ENCODE measurements at places on chromosomes 1 and 21. TPM values are rescaled to one million over a fixed set of nuclear protein-coding genes. Genes with fewer than 3 reads are reported as not detected.

Gene F5
- not detected for total RNA-seq

Gene LRRC53
- not detected for total RNA-seq

Gene PSRC1
- 33.9 TPM for total RNA-seq

Gene LCE2B
- not detected for total RNA-seq

Gene ATXN7L2
- 16.2 TPM for total RNA-seq

Gene MRPL39
- total RNA-seq: 42.6 TPM

Gene RNF187
- 146 TPM for total RNA-seq

Gene KRTAP11-1
- total RNA-seq: not detected

Gene CDC20
- total RNA-seq: 201 TPM

Gene TSPAN2
- total RNA-seq: 0.42 TPM

Gene A3GALT2
- total RNA-seq: 1.1 TPM

Gene SIM2
- total RNA-seq: 0.23 TPM

Gene AQP10
- not detected for total RNA-seq

Gene HTR6
- 0.15 TPM for total RNA-seq

Gene TFF3
- total RNA-seq: 0.40 TPM

Gene SLC25A34
- 0.94 TPM for total RNA-seq

Gene LCE1A
- not detected for total RNA-seq

Gene AGMAT
- not detected for total RNA-seq

Gene DNM3
- 7.1 TPM for total RNA-seq

Gene INAVA
- total RNA-seq: 19.5 TPM

Gene SLAMF8
- not detected for total RNA-seq

All from A375 (cell line).